T-helper 17 cell (primary cell): ENCODE measurements at places on chromosomes 4 and X.

GRCh38 chrX:153854702-153855101, 24.4 kb upstream of the PDZD4 start:
- H3K27ac ChIP-seq = no peak overlapping the region
- no peak for DNase-seq
- no peaks in the 10 kb centered on the region for H3K27me3 ChIP-seq
- no peak overlapping the region for H3K4me3 ChIP-seq

- no peak overlapping the region for H3K27ac ChIP-seq
- H3K4me1 ChIP-seq = no peaks in the 10 kb centered on the region
- H3K27me3 ChIP-seq = no peaks in the 10 kb centered on the region
- H3K4me3 ChIP-seq = no peak overlapping the region
Measured at GRCh38 chr4:187268940-187269339, 545.3 kb upstream of the FAT1 start.

DNA sequence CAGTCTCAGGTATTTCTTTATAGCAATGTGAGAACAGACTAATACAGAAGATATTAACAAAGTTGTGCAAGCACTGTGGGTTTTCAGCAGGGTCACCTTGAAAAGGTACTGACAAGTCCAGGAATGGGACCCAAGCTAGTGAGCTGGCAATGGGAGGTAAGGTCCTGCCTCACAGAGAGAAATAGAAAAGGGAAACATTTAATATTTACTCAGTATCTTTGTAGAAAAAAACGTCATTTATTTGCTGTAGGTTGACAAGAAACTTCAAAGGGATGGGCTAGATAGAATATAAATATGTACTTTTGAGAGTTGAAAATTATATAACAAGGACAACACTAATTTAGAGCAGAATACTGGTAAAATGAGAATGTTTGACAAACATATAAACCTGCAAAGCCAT, 89.0 kb downstream of the GPRIN3 start:
- H3K4me1 ChIP-seq = peaks cover 2% of the 10 kb centered on the region
- H3K27ac ChIP-seq = no peak overlapping the region
- H3K27me3 ChIP-seq = peaks cover 25% of the 10 kb centered on the region
- no peak for DNase-seq

- no peaks in the 10 kb centered on the region for H3K4me1 ChIP-seq
- no peak overlapping the region for H3K4me3 ChIP-seq
- H3K36me3 ChIP-seq = no peaks in the 10 kb centered on the region
- no peak overlapping the region for H3K27ac ChIP-seq
- H3K27me3 ChIP-seq = no peaks in the 10 kb centered on the region
Measured at GRCh38 chr4:66052426-66052825, 382.1 kb upstream of the EPHA5 start.

DNA sequence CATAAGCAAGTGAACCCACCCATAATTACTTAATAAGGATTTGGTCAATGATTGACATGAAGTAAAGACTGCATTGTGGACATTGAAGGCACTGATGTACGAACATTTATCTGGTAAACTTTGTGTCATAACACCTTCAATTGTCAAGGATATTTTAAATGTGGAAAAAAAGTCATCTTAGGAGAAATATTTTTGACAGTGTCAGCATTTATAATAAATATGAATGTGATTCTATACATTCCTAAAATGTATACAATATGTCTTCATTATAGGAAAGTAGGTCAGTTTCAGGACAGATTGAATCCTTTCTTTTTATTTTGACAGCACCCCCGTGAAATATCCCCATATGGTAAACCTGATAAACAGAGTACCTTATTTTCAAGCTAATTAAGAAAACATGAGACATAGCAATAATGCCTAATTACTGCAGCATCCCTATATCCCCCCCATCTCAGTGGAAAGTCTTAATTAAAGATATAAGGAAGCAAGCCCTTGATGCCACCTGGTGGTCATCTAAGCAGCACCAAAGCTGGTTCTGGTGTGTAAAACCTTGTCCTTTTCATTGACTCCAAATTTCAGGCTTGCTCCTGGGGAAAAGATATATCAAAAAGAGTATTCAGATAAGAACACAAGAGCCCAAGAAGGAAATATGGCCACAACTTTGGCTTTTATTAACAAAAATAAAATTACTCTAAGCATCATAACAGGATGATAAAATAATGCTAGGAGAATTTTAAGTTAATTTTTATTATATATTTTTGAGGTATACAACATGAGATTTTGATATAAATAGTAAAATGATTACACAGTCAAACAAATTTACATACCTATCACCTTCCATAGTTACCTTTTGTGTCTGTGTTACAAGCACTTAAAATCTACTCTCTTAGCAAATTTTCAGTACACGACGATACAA, 379.7 kb downstream of the TLL1 start:
- H3K27ac ChIP-seq = no peak overlapping the region
- no peaks in the 10 kb centered on the region for H3K4me1 ChIP-seq
- no peak for DNase-seq

DNA sequence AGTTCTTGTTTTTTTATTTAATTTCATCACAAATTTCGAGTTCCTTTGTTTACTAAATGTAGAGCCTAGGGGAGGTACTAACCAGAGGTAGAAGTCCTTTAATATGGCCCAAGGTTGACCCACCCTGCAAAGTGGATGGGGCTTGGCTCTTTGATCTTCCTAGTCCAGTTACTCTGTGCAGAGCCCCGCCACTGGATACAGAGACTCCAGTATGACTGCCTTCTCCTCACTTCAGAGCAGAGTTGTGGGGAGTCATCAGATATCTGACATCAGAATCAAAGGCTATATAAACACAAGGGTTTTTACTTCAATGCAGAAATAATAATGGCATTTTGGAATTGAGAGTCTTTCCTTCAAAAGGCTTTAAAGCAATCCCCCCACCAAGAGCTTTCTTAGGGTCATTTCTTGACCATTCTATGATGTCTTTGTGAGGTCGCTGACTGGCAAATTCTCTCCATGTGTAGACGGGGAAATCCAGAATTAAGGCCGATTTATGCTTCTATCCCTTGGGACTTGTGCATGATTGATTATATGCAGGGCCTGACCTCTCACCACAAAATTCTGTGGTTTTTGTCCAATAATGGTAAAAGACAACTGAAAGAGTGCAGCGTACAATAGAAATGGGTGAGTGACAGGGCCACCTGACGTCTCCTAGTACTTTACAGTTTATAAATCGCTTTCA, 88.3 kb upstream of the CITED1 start:
- no peak overlapping the region for H3K4me3 ChIP-seq
- H3K36me3 ChIP-seq = no peaks in the 10 kb centered on the region
- no peak for DNase-seq
- no peaks in the 10 kb centered on the region for H3K4me1 ChIP-seq
- no peaks in the 10 kb centered on the region for H3K27me3 ChIP-seq
- H3K27ac ChIP-seq = no peak overlapping the region

DNA sequence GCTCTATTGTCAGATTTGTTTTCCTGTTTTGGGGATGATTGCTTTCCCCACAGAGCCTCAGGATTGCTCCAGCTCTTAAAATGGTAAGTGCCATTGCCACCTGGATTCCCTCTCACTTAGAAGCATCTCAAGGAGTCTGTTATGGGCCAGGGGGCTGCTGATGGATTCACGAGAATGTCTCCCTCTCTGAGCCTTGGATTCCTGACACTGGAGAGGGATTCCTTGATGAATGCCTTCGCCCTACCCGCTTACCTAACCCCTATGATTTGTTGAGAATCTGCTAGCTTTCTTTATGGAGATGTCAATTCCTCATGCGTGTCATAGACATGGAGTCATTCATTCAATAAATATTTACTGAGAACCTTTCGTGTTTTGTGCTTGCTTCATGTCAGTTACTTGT, 36.9 kb upstream of the TENM3 start:
- H3K4me1 ChIP-seq = no peaks in the 10 kb centered on the region
- H3K27me3 ChIP-seq = peaks cover 3% of the 10 kb centered on the region
- no peak for DNase-seq
- peaks cover 1% of the 10 kb centered on the region for H3K36me3 ChIP-seq

DNA sequence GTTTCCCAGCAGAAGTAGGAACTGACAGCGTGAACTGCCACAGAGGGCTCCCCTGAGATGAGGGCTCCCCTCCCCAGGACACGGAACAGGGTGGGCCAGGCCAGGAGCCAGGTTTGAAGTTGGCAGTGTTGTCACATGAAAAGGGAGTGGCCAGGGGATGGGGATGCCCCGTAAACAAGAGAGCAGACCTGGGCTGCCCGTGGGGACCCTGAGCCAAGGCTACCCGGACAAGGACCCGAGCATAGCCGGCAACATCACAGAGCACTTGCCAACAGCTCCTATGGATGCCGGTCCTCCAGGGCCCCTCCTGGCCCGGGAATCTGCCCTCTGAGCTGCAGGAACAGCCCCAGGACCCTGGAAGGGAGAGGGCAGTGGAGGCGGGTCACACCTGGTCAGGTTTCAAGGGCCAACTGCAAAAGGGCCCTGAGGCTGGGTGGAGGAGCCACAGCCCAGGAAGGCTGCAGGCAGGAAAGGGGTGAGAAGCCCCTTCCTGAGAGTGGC, 102.1 kb downstream of the CPZ start:
- H3K36me3 ChIP-seq = no peaks in the 10 kb centered on the region
- no peak for DNase-seq
- no peaks in the 10 kb centered on the region for H3K4me1 ChIP-seq
- no peak overlapping the region for H3K27ac ChIP-seq
- no peak overlapping the region for H3K4me3 ChIP-seq
- H3K27me3 ChIP-seq = peaks cover 9% of the 10 kb centered on the region
